ENCODE measurements at places on chromosomes 7 and 10. TPM values are rescaled to one million over a fixed set of nuclear protein-coding genes. Genes with fewer than 3 reads are reported as not detected.

GRCh38 chr10:132044803-132045202 is 20.9 kb upstream of the JAKMIP3 start:
- DNase-seq = no peak

Gene PLXNA4
- total RNA-seq = 2.1 TPM

DNA sequence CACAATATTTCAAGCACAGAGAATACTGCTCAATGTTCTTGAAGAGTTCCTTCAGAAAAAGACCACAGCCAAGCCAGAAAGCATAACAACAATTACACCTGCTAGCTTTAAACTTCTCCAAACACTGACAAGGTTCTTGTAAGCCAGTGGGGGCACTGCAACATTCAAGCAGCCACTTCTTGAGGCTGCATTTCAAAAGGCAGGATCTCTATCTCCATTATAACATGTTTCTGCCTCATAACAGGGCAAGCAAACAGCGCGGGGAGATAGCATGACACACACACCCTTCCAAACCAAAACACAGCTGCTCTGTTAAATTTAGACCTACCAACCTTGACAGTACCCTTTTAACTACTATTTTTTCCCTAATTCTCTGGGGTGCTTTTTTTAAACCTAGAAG is 30.8 kb downstream of the CHCHD3 start:
- DNase-seq = peak; percentile 39

- DNase-seq = no peak
Measured at GRCh38 chr10:58795560-58795959, 282.9 kb downstream of the BICC1 start.
